Hepatocyte (in vitro differentiated cells): ENCODE measurements at places on chromosomes 6 and 20. TPM values are rescaled to one million over a fixed set of nuclear protein-coding genes. Genes with fewer than 3 reads are reported as not detected.

DNA sequence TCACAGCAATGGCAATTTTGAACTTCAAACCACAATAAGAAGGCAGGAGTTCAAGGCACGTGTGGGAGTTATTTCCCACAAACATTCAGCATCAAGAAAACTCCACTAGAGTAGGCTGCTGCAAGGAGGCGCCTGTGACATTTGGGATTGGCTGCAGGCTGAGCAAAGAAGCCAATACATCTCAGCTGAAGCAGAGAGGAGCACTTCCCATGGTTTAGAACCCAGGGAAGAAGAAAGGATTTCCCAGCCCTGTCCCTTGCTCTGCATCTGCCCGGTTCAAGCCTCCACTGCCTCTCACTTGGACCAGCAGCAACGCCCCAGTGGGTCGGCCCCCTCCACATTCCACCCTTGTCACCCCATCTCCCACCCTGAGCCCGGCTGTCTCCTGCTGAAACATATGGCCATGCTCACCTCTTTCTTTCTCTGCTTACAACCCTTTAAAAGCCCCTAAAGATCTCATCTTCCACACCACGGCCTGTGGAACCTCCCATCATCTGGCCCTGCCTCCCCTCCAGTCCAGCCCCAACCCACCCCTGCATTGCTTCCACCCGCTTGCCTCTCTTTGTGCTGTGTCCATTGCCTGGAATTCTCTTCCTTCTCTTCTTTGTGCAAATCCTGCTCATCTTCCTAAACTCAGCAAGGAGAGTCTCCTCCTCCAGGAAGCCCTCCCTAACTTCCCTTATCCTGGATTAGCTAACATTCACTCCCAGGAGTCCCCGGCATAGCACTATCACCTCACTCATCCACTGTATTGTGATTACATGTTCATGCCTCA, 128.3 kb downstream of the ANKRD60 start:
- DNase-seq: no peak

KCNQ5 gene
- polyA plus RNA-seq: 2.0 and 3.7 TPM in 2 replicates

DNA sequence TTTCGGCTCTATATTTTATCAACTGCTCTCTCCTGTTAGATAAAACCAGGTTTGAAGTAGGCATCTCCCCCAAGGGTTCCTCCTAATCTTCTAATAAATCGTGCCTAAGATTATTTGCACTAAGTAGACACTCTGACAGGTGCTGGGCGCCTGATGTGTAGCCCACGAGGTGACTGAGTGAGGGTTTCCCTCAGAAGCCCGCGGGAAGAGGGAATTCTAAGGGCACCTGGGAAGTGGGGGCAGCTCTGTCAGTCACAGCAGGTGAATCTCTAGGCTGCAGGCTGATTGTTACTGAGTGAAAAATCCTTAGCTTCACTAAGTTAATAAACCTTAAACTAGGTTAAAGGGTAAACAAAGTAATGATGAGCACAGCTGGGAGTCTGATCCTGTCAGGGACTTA, 68.2 kb downstream of the PXDC1 start:
- DNase-seq: no peak

- DNase-seq: peak; percentile 36
Measured at GRCh38 chr6:164749221-164750064, 560.0 kb downstream of the C6orf118 start.

RBM24 gene
- polyA plus RNA-seq: 0.29 and 0.39 TPM in 2 replicates
